ENCODE measurements at places on chromosomes 6 and 20.

DNA sequence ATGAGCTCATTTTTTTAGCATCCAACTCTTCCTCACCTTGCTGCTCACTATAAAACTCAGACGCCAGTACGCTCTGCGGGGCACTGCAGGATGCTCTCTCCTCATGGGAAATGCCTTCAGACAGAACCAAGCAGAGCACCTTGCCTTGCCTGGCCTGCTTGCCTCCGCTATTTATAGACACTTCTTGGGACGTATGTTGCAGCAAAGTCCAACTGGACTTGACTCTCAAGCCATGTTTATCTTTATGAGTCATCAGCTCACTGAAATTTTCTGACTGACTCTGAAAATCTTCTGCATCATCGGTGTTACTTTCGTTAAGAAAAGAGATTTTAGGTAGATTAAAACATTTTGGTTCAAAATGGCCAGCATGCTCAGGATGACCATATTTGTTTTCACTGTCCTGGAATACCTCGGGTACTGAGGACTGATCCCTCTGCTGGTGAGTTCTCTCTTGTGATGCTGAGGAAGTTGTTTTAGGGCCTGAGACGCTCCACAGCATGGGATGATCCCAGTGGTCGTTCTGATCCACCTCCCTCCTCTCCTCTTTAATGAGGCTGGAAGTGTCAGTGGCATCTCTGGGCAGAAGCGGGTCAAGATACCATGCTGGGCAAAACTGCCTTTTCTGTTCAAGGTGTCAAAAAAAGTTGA lies 204.5 kb downstream of the KIF16B start:
- DNase-seq: no peak

- DNase-seq: peak; percentile 19
Measured at GRCh38 chr6:151109361-151109760, 130.4 kb upstream of the AKAP12 start.

DNA sequence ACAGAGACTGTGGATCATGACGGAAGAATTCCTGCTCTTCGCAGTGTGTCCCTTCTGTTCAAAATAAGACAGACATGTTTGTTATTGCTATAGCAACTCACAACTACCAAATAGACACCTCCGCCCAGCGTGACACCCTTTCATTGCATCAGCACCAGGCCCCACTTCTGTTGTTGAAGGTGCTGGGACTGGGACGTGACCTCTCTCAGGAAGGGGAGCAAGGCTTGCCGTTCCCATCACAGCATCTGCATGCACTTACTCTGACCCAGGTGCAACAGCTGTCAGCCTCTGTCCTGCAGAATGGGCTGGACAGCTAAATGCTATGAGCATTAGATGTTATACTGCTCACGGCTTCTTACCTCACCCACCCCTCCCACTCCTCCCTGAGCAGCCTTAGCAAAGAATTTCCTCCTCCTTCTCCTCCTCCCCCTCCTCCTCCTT lies 94.1 kb downstream of the DACT2 start:
- no peak for DNase-seq

DNA sequence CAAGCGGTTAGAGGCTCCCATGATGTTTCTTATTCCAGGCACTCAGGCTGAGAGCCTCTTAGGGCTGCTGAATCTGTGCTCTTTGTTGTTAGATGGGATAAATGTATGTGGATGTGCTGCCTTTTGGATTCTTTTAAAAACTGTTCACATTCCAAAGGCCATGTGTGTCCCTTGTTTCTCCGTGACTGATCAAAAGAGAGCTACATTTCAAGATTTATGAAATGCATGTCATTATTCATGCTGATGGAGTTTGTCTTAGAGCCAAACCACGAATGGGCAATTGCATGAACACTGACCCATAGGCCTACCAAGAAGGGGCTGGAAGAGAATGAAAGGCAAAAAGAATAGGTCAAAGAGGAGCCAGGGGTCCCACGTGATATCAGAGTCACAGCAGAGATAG lies 104.9 kb upstream of the TSHZ2 start:
- DNase-seq: no peak

DNA sequence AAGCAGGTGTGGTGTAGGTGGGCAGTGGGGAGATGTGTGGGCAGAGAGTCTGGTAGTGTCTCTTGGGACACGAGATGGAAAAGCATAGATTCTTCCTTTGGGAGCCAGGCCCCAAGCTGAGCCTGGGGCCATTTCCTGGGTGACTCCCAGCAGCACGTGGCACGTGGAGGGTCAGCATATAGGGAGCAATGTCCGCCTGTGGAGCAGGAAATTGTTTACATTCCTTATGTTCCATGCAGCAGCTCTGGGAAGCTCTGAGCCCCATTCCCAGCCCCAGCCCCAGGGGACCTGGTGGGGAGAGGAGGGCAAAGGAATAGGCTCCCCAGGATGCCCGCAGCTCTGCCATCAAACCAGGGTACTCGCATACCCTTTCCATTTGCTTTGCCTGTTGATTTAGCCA lies 57.6 kb downstream of the DAAM2 start:
- no peak for DNase-seq

DNA sequence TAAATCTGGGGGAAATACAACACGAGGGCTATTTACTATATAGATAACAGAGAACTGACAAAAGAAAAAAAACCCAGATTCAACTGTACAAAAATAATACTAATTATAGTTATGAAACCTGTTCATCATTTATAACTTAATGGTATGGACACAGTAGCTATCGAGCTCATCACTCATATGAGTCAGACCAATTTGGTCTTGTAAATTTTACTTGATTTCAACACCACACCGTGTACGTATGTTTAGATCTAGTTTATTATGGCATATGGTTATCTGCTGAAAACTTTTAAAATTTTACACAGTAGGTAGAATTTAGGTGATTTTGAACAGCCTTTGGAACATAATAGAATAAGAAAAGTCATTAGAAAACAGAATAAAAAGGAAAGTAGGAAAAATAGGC lies 5.5 kb downstream of the MYLK4 start:
- no peak for DNase-seq

DNA sequence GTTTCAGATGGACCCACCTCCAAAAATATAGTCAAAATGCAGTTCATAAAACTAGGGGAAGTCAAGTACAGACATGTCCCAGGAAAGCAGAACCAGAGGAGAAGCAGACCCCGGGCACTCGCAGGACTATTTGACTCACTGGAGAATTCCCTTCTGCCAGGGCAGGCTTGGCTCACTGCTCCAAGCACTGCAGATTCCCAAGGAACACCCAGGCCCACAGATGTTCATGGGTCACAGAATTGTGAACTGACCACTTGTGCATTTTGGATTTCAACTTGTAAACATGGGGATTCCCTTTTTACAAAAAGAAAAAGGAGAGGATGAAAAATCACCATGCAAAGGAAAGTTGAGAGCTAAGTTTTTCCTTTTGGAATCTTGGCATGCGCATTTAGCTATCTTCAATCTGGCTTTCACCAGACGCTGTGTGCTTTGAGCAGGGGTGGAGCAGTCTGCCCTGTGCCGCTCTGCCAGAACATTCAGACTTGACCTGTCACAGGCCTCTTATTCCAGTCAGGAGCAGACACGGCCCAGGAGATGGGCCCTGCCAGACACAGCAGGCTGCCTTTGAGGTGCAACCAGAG lies 237.5 kb upstream of the TAB2 start:
- no peak for DNase-seq

DNA sequence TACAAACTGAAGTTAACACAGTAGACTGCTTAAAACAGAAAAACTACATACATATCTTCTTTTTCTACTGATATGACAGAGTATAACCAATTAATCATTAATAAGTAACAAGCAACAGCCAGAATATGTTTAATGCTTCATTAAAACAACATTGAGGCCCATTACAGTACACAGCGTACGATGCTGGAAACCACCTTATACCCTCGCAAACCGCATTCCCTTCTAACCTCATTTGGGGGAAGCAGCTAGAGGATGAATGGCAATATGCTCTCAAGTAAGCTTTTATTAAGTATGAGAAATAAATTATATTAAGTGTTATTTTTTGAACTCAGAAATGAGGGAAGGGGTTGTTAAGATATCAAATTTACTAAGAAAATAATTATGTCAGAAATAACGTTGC lies 142.4 kb downstream of the GMDS start:
- DNase-seq: no peak

- DNase-seq: peak; percentile 46
Measured at GRCh38 chr6:31728767-31729514, at the start of gene DDAH2. TSS of gene DDAH2 (minus strand) at chr6:31729299. CDS start at chr6:31729161, 138 bp downstream.

DNA sequence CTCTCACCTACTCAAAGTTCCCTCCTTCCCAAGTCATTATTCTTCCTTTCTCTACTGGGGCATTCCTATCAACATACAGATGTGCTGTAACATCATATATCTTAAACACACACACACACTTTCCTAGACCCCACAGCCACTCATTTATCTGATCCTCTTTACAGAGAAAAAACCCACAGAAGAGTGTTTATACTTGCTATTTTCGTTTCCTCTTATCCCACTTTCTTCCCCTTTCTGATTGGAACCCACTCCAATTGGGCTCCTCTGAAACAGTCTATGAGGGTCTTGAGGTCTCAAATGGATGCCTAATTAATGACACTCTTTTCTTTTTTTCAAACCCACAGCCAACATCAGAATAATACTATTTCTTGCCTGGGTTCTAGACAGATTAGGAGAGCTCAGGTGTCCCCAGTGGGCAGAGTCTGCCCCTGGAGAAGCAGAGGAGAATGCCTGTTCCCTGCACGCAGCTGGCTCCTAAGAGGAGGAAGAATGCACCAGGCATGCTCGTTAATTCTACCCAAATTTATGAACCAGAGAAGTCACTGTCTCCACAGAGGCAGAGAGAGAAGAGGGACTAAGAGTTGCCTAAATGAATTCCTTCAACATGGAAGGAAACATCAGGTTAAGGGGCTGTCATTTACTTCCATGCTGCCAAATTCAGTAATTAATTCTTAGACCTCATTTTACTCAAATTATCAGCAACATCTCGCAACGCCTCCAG lies 65.9 kb downstream of the CRYBG1 start:
- no peak for DNase-seq

- no peak for DNase-seq
Measured at GRCh38 chr6:127517693-127518092, 1.4 kb downstream of the MTCL3 start.

DNA sequence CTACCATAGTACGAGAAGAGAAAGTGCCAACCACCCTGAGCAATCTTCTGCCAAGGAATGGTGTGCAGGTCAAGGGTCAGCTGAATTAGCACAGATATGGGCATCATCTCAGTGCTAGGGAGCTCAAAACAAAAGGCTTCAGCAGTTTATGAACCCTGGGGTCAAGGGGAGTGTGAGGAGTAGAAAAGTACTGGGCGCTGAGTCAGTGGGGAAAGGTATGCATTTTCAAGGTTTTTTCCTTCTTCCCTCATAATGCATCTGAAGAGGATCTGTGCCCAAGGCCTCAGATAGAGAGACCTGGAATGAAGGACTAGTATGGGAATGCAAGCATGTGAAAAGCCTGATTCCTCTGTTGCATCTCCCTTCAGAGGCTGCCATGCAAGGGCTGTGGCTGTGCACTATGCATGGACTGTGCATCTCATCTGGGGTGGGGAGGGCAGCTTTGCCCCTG lies 81.7 kb downstream of the PERP start:
- DNase-seq: no peak

- no peak for DNase-seq
Measured at GRCh38 chr6:148864941-148865340, 118.1 kb downstream of the UST start.

DNA sequence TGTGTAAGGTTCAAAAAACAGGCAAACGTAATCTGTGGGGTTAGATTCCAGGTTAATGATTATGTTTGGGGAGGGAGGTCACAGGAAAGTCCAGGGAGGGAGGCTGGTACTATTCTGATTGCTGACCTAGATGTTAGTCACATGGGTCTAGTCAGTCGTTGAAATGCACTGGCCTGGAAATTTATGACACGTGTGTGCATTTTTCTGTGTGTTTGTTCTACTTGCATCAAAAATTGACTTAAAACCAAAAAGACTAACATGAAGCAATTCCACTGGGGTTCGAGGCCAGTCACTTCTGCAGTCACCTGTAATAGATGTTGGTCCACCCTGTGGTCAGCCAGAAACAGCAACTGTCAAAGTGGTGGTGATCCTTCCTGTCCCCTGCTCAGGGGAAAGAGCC lies 104.2 kb upstream of the MLN start:
- peak; percentile 82 for DNase-seq

DNA sequence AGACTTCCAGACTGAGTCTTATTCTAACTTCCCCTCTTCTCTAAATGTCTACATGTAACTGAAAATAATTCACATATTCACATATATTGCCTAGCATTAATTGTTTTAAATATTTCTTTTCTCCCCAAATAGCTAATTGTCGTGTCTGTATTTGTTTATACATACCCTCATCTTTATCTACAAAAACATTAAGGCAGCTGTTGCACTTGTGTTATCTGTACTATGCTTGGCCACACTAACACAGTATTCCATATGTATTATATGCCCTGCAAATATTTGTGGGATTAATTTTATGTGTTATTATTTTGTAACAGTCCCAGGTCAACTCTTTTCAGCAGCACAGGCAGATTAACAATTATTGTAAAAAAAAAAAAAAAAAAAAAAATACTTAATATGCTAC lies 11.7 kb downstream of the HDAC2 start:
- no peak for DNase-seq

DNA sequence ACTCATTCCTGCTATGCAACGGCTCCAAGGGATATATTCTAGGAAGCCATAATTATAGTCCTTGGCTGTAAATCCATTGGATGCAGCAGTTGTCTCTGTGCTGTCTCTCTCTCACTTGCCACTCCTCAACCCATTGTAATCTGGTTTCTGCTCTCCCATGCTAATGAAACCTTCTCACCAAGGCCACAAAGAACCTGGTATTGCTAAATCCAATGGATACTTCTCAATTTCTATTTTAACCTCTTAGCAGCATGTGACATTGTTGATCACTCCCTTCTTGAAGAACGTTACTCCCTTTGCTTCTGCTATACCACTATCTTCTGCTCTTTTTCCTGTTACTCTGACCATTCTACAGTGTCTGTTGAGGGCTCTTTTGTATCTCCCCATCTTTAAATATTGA lies 39.8 kb upstream of the GCLC start:
- DNase-seq: no peak

GRCh38 chr20:23657202-23657601 lies 19.4 kb upstream of the CST3 start:
- no peak for DNase-seq

- DNase-seq: peak; percentile 50
Measured at GRCh38 chr6:116572162-116572561, 858 bp downstream of the RWDD1 start.

GRCh38 chr6:24387818-24388217 lies 14.9 kb upstream of the MRS2 start:
- no peak for DNase-seq

DNA sequence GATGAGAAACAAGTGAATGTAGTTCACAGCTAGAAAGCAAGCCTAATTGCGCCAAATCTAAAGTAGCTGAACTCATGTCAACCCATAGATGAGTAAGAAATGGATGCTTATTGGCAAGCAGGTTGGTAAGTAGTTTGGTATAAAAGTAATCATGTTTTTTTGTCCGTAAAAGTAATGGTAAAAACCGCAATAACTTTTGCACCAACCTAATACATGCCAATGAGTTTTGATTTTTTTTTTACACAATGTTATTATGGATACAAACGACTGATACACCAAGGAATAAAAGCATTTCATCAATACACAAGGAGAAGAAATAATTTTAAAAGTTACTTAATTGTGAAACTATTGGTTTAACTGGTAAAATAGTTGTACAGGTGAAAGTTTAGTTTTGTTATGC lies 977.5 kb downstream of the EYS start:
- DNase-seq: no peak

Data from right lobe of liver (tissue), 6 donors.